ENCODE measurements at places on chromosomes 2 and 18.

DNA sequence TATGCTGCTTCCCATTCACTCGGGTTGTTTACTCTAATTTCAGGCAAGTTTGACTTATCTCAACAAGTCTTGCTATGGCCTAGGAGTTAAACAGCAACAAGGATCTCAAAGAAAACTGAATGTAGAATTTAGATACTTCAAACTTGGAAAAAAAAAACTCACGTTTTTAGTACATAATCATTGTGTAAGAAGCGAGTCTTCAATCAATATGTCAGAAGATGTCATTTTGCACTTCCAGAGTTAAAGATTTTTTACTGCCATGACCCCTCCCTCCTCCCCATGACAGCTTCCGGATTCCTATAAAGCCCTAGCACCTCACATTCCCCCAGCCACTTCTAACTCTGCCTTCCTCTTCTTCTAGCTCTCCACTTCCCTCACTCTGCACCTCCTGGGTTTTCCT, 133.4 kb downstream of the SS18 start:
- DNase-seq = no peak

- no peak for DNase-seq
Measured at GRCh38 chr2:176814274-176814673, 398.3 kb upstream of the HNRNPA3 start.

DNA sequence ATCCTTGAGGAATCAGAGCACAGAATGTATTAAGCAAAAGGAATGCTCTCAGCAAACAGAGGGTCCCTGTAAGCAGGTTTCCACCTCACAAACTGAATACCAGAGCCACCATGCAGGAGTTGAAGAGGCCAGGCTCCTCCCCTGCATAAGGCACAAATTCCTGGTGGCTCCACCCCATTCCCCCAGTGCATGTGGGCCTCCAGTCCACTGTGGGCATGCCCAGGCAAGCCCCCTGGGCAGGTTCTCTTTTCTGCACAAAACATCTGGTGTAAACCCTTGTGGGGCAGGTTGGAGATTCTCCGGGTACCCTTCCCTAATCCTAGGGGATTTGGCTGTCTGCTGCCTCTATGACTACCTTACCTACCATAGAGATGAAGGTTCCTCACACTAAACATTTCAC, 166.5 kb downstream of the PTPRM start:
- no peak for DNase-seq

GRCh38 chr18:31546476-31546875, 45.2 kb upstream of the TTR start:
- DNase-seq = no peak

- DNase-seq = no peak
Measured at GRCh38 chr2:236938126-236938525, 147.6 kb upstream of the COPS8 start.

- DNase-seq = no peak
Measured at GRCh38 chr18:69898241-69898861, 49.3 kb downstream of the CD226 start.

- DNase-seq = no peak
Measured at GRCh38 chr2:107132070-107132469, 246.1 kb upstream of the ST6GAL2 start.

GRCh38 chr18:45449418-45450227, 165.7 kb upstream of the SLC14A2 start:
- DNase-seq = no peak

- peak; percentile 57 for DNase-seq
Measured at GRCh38 chr2:3595985-3596384, 1.1 kb downstream of the COLEC11 start.

Measured in stimulated activated CD4-positive, alpha-beta T cell treated with anti-CD3 and anti-CD28 coated beads, TNF-alpha, amount 100 ng/mL, for 24 hours (primary cell).